Fibroblast of skin of scalp (primary cell): ENCODE measurements at places on chromosomes 7 and 10.

GRCh38 chr10:77448226-77448625 lies 189.4 kb downstream of the KCNMA1 start:
- DNase-seq = no peak

DNA sequence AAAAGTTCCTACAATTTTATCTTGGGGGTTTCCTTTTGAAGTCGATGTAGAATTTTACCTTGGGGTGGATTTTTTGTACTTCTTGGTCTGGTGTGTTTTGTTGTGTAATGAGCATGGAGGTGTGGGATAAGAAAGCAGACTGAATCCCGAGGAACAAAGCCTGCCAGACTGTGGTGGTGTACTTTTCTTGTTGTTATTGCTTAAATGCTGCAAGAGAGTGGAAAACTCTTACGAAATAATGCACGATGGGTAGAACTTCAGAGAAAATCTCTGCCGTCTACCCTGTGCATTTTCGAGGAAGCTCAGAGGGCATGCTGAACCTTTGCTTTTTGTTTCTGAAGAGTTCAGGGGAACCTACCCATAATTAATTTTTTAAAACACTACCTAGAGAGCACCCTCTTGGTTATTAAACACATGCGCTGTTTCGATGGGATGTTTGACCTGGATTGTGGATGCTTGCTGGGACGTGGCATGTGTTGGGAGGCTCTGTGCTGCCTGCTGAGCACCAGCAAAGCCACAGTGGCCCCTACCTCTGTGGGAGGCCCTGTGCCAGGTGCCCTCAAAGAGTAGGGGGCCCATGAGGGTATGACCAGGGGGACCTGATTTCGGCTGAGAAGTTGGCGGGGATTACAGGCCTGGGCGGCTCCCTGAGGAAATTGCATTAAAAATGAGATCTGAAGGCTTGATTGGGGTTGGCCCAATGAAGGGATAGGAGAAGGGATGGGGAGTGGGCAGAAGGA lies 94.1 kb downstream of the TCF7L2 start:
- no peak for DNase-seq

- DNase-seq = no peak
Observed at GRCh38 chr10:65430979-65431378, 1494.9 kb upstream of the LRRTM3 start.

GRCh38 chr7:149750122-149750845 lies 23.1 kb downstream of the ZNF467 start:
- no peak for DNase-seq

DNA sequence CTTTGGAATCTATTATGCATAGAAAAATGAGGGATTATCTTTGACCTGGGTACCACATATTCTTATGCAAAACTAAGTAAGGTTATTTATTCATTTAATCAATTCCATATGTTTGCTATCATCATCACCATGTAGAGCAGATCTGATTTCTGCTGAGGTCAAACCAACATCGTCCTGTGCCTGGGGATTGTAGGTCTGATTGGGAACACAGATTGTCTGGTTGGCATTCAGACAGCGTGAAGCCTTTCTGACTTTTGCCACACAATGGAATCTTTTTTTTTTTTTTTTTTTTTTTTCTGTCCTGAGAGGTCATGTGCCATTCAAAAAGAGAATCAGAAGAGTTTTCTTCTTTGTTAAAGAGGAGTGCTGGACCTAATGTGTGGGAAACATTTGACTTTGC lies 142.9 kb downstream of the RAB11FIP2 start:
- DNase-seq = no peak

- DNase-seq = no peak
Observed at GRCh38 chr10:100729862-100730724, 15.3 kb upstream of the PAX2 start.

DNA sequence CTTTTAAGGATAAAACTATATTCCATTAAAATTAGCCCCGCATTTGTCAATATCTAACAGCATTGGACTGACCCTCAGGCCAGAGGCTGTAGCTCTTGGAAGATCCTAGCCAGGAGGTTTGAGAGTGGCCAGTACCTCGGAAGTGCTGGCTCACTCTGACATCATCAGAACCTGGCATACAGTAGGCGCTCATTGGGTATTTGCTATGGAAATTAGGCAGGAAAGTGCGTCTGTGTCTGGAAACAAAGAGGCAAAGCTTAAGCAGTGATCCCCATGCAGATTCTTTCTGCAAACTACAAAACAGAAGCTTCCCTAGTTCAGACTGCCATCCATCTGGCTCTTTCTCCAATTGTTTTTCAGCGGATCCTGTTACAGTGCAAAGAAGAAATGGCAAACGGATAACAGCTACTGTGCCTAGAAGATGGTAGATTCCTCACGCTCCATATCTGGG lies 1.7 kb upstream of the PRKCQ start:
- DNase-seq = no peak

- peak; percentile 38 for DNase-seq
Observed at GRCh38 chr7:112080978-112081377, 125.2 kb downstream of the DOCK4 start.

GRCh38 chr10:90432866-90433265 lies 425.0 kb downstream of the HTR7 start:
- no peak for DNase-seq

GRCh38 chr7:102153599-102153946 lies 133.1 kb upstream of the SH2B2 start:
- DNase-seq = no peak

- DNase-seq = no peak
Observed at GRCh38 chr7:105707967-105708762, 126.9 kb upstream of the EFCAB10 start.

- no peak for DNase-seq
Observed at GRCh38 chr10:131219584-131219886, 92.0 kb downstream of the TCERG1L start.

GRCh38 chr10:116270126-116270770 lies 2.8 kb downstream of the GFRA1 start:
- DNase-seq = no peak

DNA sequence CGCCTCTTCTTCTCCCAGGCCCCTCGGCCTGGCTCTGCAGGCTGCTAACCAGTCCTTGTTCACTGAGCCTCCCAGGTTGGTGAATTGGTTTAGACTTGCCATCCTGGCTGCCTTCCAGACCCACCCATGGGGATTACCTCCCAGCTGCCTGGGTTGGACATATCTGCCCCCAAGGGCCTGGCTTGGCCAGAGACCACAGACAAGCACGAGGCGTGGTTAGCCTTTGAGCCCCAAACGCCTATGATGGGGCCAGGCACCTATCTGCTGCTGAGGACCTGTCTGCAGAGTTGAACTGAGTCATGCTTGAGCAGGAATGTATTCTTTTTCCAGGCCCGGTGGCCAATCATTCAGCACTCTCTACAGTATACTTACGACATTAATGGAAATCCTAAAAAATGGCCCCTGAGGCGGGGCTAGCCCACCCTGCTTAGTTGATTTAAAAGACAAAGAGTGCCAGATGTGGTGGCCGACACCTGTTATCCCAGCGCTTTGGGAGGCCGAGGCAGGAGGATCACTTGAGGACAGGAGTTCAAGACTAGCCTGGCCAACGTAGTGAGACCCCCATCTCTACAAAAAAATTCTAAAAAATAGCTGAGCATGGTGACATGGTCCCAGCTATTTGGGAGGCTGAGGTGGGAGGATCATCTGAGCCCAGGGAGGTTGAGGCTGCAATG lies 361.5 kb downstream of the FRMD4A start:
- no peak for DNase-seq

GRCh38 chr7:522071-522950 lies 2.7 kb upstream of the PDGFA start:
- DNase-seq = no peak

GRCh38 chr7:44470135-44470479 lies 20.4 kb downstream of the NUDCD3 start:
- peak; percentile 11 for DNase-seq

GRCh38 chr10:20041931-20042330 lies 225.7 kb downstream of the PLXDC2 start:
- DNase-seq = no peak

DNA sequence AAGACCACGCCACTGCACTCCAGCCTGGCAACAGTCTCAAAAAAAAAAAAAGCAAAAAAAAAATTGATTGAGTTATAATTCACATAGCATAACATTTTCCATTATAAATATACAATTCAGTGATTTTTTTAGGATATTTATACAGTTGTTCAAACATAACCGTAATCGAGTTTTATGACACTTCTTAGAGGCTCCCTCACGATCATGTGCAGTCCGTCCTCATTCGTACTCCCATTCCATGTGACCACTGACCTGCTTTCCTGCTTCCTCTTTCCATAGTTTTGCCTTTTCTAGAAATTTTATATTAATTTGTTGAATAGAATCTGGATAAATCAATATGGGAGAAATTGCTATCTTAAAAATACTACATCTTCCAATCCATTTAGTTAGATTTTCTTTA lies 45.7 kb downstream of the VTI1A start:
- DNase-seq = no peak
